ENCODE measurements at places on chromosomes 7 and 10. TPM values are rescaled to one million over a fixed set of nuclear protein-coding genes. Genes with fewer than 3 reads are reported as not detected.
A peak's percentile ranks its signal among the peaks of the same experiment; 100 is the strongest.

- H3K27me3 ChIP-seq = no peaks in the 10 kb centered on the region
- H3K4me3 ChIP-seq = no peak overlapping the region
- DNase-seq = no peak
- no peaks in the 10 kb centered on the region for H3K4me1 ChIP-seq
- H3K36me3 ChIP-seq = no peaks in the 10 kb centered on the region
These were observed 91.5 kb upstream of the CALN1 start for GRCh38 chr7:72503644-72504043.

The GIMAP7 gene
- total RNA-seq = 10.7 TPM

DNA sequence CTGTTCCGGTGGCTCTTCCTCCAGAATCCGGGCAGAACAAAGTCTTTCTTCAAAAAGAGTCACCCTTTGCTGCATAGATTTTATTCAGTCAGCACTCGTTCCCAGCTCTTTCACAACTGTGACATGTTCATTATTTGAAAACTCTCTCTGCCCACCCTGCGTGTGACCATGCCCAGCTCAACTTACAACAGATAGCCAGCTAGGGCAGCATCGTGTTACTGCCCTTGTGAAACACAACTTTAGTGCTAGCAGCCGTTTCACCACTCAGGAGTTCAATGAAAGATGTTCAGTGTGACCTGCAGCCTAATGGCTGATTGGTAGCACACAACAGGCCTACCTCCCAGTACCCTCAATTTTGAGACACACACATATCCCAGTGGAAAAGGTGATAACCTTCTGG lies 57.9 kb downstream of the ZNF438 start:
- peak overlapping the region; percentile 59 for H3K4me3 ChIP-seq
- peaks cover 48% of the 10 kb centered on the region for H3K4me1 ChIP-seq
- no peaks in the 10 kb centered on the region for H3K36me3 ChIP-seq
- H3K27ac ChIP-seq = peak overlapping the region; percentile 86
- DNase-seq = peak; percentile 39
- no peaks in the 10 kb centered on the region for H3K27me3 ChIP-seq

The ZNF736 gene
- total RNA-seq = 8.0 TPM

The PON1 gene
- total RNA-seq = not detected

DNA sequence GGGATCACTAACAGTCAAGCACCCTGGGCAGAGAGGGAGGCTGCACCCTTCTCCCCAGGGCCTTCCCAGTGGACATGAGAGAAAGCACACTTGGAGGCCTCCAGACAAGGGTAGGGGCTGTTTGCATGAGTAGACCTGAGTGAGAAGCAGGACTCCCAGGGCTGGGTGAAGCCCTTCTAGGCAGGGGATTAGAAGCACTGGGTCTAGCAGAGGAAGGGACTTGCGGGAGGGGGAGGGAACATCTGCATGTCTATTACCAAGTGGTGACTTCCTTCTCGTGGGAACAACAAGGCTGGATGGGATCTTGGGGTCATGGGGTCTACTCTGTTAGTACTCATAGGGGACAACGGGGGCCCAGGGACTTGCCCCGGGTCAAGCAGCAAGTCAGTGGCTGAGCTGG lies 67.8 kb downstream of the EMX2 start:
- H3K27ac ChIP-seq = no peak overlapping the region
- no peaks in the 10 kb centered on the region for H3K27me3 ChIP-seq
- H3K4me1 ChIP-seq = no peaks in the 10 kb centered on the region

DNA sequence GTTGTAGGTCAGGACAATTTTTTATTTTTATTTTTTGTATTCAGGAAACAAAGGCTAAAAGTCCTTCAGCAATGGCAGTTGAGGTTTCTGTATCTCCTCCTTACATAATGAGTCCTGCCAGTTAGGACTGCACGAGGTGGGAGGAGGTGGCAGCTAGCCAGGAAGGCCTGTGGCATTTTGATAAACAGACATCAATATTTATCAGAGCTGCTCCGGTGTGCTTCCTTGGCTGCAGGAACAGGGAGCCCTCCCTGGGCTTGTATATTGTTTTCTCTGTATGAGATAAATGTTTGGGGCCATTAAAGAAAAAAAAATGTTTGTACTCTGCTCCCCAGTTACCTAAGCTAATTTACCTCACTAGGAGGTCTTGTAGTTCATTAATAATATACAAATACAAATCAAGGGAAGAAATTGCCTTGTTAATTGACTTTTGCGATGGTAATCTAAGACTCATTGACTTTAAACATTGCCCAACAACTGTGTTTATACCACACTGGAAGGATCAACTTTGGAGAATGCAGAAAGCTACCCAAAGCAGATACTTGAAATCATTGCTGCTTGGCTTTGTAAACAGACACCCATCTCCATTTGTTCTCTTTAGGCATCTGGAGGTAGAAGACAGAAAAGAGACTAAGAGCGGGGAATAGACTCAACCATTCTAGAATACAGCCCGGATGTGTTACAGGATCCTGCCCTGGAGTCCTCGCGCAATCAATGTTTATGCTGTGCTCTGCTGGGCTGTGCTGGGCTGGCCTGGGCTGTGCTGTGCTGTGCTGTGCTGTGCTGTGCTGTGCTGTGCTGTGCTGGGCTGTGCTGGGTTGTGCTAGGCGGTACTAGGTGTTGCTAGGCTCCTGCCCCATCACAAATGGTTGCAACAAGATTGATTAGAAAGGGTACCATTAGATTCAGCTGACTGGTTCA lies 36.5 kb upstream of the PDZD8 start:
- no peaks in the 10 kb centered on the region for H3K36me3 ChIP-seq
- H3K27ac ChIP-seq = no peak overlapping the region
- no peak for DNase-seq
- H3K4me1 ChIP-seq = no peaks in the 10 kb centered on the region

The GFRA1 gene
- total RNA-seq = 7.1 TPM

The EPHB6 gene
- total RNA-seq = 0.57 TPM

The PPP1R17 gene
- not detected for total RNA-seq

DNA sequence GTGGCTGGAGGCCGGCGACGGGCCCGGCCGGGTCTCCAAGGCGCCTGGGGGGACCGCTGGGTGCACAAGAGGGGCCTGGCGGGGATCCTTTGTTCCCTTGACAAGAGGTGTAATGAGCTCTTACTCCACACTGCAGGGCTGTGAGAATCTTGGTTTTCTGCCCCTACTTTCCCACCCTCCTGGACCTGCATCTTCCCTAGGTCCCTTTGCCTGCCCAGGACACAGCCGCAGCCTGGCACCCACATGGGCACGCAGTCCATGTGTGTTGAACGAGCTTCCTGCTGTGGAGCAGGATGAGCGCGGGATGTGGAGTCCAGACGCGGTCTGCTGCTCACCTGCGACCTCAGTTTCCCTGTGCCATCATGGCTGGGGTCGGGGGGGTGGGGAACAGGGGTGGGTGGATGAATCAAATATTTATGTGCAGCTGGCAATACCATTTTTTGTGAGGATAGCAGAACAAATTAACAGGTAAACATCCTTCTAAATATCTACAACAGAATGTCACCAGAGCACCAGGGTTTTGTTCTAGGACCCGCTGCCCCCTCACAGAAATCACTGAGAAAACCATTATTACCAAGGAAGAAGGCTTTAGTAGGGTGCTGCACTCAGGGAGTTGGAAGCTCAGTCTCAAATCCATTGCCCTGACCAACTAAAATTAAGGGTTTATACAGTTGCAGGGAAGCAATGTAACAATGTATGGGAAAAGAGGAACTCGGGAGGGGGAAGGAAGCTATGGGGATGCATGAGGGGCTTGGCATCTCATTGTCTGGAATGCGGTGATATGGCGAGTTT lies 474 bp upstream of the NSMCE4A start:
- peak overlapping the region; percentile 89 for H3K27ac ChIP-seq
- peaks cover 14% of the 10 kb centered on the region for H3K4me1 ChIP-seq
- H3K4me3 ChIP-seq = peak overlapping the region; percentile 75
- DNase-seq = no peak
- peaks cover 21% of the 10 kb centered on the region for H3K36me3 ChIP-seq

GRCh38 chr10:79045566-79046175 lies 23.1 kb upstream of the ZMIZ1 start:
- H3K36me3 ChIP-seq = no peaks in the 10 kb centered on the region
- no peak overlapping the region for H3K4me3 ChIP-seq
- no peaks in the 10 kb centered on the region for H3K27me3 ChIP-seq
